Osteocyte (in vitro differentiated cells): ENCODE measurements at places on chromosomes 6 and 20.

DNA sequence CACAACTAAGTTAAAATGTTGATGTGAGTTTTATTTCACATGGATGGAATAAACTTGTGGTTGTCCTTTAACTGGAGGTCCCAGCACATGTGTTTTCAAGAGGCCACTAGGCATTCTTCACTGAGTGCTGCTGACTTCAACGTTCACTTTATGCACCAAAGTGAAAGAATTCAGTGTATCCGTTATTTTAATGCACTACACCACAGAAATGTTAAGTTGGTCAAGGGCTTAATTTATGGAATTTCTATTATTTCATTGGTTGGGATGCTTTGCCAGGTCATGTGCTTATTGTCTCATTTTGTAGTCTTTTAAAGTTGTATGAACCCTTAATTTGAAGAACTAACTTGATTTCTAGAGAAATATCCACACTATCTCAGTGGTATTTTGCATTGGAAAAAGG is 106.4 kb downstream of the PPP1R14C start:
- no peak for DNase-seq

DNA sequence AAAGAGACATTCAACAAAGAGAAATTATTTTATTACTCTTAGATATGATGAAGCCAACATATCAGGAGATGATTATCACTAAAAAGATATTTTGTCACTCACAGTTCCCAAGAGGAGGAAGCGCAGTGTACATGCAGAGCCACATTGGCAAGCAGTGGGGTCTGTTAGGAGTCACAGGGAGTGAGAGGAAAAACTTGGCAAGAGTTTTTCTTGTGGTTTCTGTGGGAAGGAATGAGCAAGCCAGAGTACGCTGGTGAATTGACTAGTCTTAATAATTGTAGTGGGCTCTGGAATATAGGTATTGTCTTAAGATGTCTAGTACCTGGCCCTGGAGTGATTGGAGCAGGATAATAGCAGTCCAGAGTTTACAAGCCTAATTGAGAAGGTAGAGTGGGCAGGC is 1095.2 kb downstream of the GRIK2 start:
- DNase-seq = no peak

- DNase-seq = no peak
These were observed 43.1 kb upstream of the CD93 start for GRCh38 chr20:23129266-23129665.

DNA sequence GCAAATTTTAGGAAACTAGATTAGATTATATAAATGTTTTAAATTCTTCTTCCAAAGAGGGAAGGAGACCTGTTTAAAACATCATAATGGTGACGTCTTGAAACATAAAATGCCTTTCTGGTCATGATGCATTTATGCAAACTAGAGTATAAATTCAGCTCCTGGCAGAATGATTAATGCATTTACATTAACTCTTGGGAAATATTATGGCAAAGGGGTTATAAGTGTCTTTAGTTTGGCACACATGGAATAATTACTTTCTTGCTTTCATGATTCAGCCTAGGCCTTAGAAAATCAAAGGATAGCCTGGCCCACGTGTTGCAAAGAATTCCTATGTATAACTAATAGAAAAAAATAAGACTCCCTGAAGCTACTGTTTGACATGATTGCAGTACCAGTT is 639.2 kb downstream of the RFPL4B start:
- DNase-seq = no peak

DNA sequence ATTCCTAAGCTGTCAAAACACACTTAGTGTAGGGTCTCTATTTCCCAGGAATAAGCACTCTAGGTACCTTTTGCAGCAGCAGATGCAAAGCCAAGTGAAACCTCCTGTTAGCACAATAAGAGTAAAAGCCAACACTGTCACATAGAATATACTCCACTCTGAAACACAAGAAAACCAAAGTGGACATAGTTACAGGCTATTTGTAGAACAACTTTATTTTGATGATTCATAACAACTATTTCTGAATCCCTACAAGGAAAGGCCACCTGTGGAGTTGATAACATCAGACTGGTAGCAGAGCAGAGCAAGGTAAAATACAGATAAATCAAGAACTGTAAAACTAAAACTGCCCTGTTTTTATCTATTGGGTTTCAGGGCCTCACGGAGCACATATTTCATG is 59.7 kb downstream of the ALDH5A1 start:
- DNase-seq = no peak

DNA sequence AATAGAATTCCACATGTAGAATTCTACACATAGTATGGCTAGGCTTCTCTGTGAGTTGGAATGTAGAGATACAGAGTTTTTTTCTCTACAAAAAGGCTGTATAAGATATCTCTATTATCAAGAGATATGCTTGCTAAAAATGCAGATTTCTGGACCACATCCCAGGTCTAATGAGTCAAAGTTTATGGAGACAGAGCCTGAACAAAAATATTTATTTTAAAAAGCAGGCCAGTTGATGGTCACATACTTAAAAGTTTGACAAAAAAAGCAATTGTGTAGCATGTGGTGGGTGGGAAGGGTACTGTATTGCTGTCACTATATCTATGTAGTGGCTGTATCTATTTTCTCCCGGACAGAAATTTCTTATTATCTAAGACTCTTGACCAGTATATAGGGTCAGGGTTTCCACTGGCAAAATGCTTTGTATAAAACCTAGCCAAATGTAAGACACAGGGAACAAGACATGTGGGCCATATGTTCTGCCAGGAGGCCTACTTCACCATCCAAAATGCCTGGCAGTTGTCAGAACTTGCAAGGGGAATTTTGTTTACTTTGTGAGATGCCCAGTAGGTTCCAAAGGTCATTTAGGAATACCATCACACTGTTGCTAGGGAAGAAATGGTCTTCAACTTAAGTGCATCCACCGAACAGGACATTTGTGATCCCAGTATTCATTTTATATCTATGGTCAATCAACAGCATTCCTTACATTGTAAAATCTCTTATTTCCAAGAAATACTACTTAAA is 60.6 kb downstream of the SHPRH start:
- DNase-seq = no peak

DNA sequence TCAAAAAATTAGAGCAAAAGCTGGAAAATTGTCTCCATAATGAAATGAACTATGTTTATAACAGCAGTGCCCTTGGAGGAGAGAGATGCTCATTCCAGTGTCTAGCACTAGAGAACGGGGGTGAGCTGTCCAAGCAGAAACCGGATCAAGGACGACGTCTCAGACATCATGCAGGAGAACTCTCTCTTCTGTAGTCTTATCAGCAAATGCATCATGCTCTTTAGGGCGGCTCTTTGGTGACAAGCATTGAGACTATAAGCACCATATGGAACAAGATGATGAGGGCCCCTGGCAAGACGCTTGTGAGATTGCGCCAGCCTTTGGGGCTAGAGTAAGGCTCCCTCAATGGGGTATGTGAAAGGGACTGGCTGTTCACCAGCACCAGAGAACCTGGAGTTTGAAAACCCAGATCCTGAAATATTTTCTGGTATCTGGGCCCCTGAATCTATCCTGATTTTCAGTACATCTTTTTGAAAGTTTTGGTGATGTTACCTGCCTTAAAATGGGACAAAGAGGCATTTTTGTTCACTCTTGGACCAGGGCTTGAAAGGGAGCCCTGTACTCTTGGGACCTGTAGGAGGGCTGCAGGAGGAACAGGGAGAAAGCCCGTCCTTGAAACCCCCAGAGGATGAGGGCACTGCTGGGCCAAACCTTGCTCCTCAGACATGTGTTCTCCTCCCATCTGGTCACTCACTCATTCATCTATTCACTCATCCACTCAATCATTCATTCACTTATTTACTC is 127.6 kb downstream of the TTLL2 start:
- peak; percentile 71 for DNase-seq

DNA sequence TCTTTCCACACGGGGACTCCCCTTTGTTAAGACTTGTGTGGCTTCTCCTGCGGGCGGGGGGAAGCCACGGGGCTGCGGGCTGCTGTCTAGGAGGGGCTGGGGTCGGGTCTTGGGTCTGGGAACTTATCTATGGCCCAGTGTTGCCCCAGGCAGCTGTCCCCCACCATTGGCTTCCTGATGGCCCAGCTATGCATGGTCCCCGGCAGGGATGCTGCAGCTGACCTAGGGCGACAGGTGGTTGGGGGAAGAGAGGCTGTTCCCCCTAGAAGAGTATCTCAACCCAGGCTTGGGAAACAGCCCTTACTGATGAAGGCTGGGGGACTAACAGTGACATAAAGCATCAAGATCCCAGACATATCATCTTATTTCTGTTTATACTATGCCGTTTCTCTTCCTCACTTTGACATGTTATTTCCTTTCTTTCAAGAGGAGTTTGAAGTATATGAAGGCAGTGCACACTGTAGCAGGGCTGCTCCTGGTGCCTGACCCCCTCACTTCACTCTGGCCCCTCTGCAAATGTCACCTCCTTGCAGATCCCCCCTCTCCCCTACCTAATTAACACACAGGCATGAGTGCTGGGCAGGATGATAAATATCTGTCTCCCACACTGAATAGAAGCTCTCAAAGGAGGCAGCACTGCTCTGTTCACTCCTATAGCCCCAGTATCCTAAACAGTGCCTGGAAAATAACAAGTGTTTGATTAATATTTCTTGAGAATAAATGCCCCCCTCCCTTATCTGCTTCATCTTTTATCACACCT is 87.0 kb downstream of the HIVEP2 start:
- DNase-seq = no peak

GRCh38 chr6:1031720-1032119 is 280.2 kb upstream of the FOXQ1 start:
- no peak for DNase-seq

DNA sequence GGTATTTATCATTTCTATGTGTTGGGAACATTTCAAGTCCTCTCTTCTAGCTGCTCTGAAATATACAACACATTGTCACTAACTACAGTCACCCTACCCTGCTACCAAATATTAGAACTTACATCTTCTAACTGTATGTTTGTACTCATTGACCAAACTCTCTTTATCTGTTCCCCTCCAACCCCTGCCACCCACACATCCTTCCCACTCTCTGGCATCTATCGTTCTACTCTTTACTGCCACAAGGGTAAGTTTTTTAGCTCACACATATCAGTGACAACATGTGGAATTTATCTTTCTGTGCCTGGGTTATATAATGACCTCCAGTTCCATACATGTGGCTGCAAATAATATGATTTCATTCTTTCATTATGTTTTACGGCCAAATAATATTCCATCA is 171.9 kb downstream of the GMDS start:
- DNase-seq = no peak

- no peak for DNase-seq
These were observed 16.9 kb downstream of the LAMA5 start for GRCh38 chr20:62350098-62350628.

GRCh38 chr6:109767961-109768360 is 76.9 kb downstream of the FIG4 start:
- DNase-seq = no peak

DNA sequence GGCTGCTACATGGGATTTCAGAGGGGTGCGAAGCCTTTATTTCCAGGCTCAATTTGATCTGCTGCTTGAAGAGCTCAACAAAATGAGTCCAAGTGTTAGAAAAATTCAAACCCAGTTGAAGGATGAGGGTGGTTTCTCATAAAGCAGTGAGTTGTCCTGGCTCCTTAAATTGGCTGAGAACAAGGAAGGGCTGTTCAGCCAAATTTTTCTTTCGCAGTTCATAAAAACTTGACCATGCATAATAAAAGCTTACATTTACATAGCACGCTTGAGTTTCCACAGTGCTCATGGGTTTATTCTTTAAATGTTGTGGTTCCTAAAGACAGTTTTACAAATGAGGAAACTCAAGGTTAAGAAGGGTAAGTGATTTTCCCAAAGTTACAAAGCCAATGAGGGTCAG is 174.4 kb upstream of the FOXA2 start:
- DNase-seq = no peak

GRCh38 chr6:107354451-107354850 is 104.9 kb downstream of the PDSS2 start:
- DNase-seq = no peak

GRCh38 chr6:125787791-125788190 is 3.0 kb upstream of the NCOA7 start:
- no peak for DNase-seq

- DNase-seq = no peak
These were observed 5.1 kb downstream of the RPL10A start for GRCh38 chr6:35473075-35473849.

DNA sequence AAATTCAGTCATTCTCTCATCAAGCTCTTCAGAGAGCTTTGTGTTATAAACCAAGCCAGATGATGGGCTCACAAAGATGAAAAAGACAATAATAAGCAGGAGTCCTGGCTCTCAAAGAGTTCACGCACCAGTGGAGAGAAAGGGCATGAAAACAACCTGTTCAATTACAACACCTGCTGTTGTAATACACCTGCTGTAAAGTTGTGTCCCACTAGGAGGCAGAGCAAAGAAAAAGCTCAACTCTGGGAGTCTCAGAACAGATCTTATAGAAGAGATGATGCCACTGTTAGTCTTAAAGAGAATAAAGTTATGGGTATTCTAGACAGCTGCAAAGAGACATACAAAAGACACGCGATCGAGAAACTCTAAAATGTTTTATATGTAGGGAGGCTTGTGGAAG is 100.6 kb downstream of the DCDC2 start:
- no peak for DNase-seq
